ENCODE measurements at places on chromosomes 12 and 14.

GRCh38 chr12:62113366-62114011 lies 146.7 kb upstream of the USP15 start:
- no peak for DNase-seq

GRCh38 chr12:124759841-124760503 lies 103.7 kb downstream of the SCARB1 start:
- DNase-seq, result no peak

DNA sequence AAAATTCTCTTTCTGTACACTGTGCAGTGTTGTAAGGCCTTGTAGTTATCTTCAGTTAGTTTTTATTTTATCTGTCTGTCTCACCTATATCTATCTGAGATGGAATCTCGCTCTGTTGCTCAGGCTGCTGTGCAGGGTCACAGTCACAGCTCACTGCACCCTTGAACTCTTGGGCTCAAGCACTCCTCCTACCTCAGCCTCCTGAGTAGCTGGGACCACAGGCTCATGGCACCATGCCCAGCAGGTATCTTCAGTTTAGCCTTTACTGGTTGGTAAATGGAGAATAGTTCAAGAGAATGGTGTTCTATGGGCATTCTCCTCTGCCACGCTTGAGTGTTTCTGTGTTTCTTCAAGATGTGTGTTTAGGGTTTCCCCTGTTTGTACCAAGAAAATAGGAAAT lies 13.6 kb downstream of the TULP3 start:
- no peak for DNase-seq

GRCh38 chr14:47857646-47858045 lies 182.2 kb upstream of the MDGA2 start:
- DNase-seq, result no peak

DNA sequence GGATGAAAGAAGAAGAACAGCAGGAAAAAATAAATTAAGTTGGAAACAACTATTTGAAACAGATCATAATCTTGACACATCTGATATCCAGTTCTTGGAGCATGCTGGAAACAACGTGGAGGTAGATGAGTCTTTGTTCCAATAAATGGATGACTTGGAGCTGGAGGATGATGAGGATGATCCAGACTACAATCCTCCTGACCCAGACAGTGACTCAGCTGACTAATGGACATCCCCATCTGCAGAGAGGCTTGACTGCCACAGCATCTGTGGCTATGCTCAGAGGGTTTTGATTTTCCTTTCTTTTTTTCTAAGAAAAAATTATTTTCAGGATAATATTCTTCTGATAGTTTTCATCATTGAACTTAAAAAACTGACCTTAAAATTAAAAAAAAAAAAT lies 6.2 kb upstream of the ZDHHC17 start:
- no peak for DNase-seq

GRCh38 chr12:60223242-60223641 lies 627.4 kb downstream of the SLC16A7 start:
- no peak for DNase-seq

- no peak for DNase-seq
Observed at GRCh38 chr12:53302903-53303302, 3.4 kb downstream of the MYG1 start.

- no peak for DNase-seq
Observed at GRCh38 chr14:100081997-100082625, 16.9 kb downstream of the EVL start.

DNA sequence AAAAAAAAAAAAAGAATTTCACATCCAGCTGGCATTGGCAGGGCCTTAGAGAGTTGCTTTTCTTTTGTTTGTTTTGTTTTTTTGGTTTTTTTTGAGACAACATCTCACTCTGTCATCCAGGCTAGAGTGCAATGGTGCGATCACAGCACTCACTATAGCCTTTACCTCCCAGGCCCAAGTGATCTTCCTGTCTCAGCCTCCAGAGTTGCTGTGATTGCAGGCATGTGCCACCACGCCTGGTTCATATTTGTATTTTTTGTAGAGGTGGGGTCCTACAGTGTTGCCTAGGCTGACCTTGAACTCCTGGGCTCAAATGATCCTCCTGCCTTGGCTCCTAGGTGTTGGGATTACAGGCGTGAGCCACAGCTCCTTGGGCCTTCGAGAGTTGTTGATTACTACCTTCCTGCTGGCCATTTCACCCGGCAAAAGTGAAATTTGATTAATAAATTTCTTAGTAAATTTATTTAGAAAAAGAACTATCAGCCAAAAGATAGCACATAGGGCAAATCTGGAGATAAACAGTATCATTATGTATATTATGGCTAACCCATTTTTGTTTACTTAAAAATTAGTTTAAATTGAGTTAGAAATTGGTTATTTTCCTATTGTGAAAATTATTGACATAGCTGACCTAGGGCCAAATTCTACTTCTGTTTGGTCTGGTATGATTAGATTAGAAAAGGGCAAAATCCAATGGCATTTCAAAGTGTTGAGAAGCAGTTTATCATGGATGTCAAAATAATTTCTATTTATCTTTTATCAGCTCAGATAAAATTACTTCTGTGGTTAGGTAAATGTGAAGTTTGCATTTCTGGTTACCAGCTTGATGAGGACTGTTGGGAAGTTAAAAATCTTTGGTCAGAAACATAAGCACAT lies 12.6 kb downstream of the ACTR6 start:
- no peak for DNase-seq

GRCh38 chr14:34122081-34122480 lies 171.2 kb upstream of the EGLN3 start:
- no peak for DNase-seq

- DNase-seq, result no peak
Observed at GRCh38 chr12:93602897-93603668, 30.6 kb downstream of the SOCS2 start.

DNA sequence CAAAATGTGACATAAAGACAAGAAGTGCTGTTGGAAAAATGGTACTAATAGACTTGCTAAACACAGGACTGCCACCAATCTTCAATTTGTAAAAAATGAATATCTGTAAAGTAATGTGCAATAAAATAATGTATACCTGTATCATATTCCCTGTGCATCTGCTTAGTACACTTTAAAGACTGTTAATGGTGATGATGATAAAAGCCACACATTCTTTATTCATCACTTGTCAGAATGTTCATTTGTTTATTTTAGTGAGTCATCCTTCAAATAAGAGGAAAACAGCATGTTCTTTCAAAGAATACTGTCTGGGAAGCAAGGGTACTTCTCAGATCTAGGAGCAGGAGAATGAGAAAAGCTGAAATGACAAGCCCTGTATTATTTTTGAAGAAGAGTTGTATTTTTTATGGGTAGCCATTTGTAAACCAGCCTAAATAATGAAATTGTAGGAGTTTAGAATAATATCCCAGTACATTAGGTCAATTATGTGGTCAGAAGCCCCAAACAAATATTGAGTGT lies 78.3 kb upstream of the PSMA6 start:
- no peak for DNase-seq

- no peak for DNase-seq
Observed at GRCh38 chr14:52801014-52801712, 9.8 kb upstream of the GNPNAT1 start.

DNA sequence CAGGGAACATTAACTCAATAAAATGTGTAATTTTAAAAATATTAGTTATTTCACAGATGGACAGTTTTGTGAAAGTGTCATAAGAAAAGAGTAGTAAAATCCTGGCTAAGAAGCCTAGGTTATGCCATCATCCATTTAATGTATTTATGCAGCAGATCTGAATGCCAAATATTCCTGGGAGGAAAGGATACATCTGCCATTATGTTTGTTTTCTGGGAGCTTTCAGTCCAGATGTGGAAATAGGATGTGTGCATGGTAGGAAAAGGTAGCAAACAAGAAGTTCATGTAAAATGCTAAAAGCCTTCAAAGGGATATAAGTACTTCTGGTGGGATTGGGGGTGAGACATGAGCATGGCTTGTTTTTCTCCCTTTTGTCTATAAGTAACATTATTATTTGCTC lies 27.0 kb upstream of the CLEC14A start:
- DNase-seq, result no peak

DNA sequence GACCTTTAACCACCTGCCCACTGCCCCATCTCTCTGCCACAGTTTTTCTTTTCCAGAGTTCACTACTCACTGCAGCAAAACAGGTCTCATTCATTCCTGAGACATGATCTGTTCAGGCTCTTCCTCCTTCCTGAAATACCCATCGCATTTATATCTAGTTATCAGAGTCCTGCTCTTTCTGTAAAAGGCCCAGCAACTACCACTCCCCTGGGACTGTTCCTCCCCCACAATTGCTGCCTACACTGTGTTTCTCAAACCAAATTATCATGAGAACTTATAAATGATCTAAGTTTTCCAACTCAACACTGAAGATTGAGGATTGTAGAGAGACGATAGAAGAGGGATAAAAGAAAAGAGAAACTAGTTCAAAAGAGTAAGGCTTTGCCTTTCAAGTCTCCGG lies 40.8 kb upstream of the EPS8 start:
- no peak for DNase-seq

DNA sequence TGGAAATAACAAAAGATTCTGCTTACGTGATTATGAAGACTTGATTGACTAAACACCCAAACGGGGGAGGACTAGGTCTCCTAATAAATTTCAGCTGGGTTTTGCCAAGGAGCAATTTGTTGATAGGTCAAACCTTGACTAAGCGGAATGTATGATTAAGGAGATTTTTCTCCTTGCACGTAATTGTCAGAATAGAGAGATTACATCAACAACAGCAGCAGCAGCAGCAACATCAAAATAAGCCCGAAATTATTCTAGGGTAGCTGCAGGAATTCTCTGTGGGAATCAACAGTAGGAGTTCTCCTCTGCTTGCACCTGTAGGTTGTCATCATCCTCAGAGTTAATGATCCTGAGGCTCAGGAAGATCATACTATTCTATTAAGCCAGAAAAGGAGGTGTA lies 10.2 kb downstream of the ELK3 start:
- no peak for DNase-seq

DNA sequence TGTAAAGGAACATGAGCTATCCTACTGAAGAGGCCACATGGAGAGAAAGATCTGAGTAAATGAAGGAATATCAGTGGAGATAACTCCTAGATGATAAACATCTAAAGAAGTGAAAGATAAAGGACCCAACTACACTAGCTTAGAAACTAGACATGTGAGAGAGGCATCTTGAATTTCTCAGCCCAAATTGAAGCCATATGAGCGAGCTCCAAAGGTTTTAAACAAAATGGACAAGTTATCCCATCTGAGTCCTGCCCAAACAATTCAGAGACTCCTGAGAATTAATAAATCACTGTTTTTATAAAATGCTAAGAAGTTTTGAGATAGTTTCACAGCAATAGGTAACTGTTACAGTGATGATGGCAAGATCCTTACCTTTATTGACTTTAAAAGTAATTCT lies 438.9 kb downstream of the NAV3 start:
- DNase-seq, result no peak

- no peak for DNase-seq
Observed at GRCh38 chr14:73729556-73730265, 15.5 kb upstream of the PNMA1 start.

- no peak for DNase-seq
Observed at GRCh38 chr14:64541972-64542835, 1.7 kb downstream of the HSPA2 start.

DNA sequence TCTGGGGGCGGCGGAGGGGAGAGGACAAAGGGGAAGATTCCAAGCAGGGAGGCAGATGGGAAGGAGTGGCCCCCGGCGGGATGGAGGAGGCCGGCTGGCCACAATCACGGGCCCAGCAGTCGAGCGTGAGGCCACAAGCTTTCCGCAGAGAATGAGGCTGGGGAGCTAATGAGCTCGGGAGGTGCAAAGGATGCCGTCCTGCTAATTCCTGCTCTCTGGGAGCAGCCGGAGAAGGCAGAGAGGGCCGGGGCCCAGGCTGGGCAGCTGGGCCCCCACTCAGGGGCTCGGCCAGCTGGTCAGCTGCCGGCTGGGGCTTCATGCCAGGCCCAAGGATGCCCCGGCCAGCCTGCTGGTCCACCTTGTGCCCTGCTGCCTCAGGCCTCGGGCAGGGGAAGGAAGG lies 98.1 kb upstream of the LHX5 start:
- DNase-seq, result no peak

DNA sequence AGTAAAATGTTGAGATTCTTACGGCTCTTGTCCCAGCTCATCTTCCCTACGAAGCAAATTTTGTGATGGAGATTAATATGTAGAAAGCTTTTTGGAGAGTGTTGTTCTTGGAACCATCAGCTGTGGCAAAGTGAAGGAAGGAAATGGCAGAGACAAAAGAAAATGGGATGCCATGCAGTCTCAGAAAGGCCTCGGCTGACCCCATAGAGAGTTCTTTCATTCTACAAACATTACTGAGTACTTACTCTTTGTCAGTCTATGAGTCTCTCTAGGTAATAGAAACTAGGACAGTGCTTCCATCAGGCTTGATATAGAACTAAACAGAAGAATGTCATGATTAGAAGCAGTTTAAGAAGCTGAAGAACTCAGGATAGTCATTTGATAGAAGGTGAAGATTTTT lies 134.1 kb downstream of the PLEKHA5 start:
- DNase-seq, result no peak
